Stimulated activated CD4-positive, alpha-beta T cell treated with anti-CD3 and anti-CD28 coated beads, Interleukin-2, amount 100 ng/mL, for 4 hours (primary cell): ENCODE measurements at places on chromosomes 5 and 9.

DNA sequence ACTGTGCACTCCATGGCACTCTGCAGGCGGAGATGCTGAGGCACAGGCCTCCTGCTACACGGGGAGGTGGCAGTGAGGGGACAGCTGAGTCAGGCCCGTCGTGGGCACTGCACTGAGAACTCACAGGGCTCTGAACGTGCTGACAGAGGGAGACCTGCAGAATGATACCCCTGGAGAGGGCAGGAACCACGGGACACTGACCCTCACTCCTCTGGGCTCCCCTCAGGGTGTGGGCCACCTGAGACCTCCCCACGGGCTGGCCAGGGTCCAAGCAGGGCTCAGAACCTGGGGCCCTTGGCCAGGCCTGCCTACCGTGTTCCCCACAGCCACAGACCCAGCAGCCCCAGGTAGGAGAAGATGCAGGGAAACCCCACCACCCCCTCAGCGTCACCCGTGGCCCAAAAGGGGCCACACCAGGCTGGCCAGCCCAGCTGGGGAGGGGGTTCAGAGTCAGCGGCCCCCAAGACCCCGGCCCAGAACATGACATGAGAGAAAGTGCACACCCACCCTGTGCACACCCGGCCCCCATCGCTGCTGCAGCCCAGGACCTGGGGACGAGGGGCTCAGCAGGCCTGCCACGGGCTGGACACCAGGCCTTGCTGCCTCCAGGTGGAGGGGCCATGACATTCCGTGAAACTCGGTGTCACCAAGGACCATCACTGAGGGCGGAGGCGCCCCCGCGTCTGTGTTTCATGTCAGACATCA is 30.9 kb downstream of the GLT6D1 start:
- DNase-seq: no peak

GRCh38 chr9:136642439-136642921 is 20.2 kb upstream of the EGFL7 start:
- DNase-seq: no peak

- no peak for DNase-seq
Observed at GRCh38 chr5:111742177-111742994, 14.6 kb downstream of the NREP start.

DNA sequence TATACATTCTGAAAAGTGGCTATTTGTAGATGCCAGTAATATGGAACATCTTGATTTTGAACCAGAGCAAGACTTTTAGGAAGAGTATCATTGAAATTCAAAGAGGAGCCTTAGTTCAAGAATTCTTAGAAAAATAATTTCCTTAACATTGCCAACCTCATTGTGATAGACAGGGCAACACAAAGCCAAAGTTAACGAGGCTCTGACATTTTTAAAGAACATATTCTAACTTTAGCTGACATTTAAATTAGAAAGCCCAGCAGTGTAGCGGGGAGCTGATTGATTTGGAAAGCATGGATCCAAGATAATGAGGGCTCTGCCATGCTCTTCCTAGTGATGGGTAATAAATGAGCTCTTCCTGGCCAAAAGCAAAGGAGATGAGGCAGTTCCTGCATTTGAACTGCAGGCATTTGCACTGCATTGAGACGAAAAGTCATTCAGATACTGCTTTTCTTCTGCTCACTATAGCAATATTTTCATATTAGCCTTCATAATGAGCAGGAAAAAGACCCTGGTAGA is 325.0 kb downstream of the ARHGEF28 start:
- DNase-seq: no peak

- DNase-seq: peak; percentile 3
Observed at GRCh38 chr9:27033815-27034403, 28.4 kb upstream of the LRRC19 start.

DNA sequence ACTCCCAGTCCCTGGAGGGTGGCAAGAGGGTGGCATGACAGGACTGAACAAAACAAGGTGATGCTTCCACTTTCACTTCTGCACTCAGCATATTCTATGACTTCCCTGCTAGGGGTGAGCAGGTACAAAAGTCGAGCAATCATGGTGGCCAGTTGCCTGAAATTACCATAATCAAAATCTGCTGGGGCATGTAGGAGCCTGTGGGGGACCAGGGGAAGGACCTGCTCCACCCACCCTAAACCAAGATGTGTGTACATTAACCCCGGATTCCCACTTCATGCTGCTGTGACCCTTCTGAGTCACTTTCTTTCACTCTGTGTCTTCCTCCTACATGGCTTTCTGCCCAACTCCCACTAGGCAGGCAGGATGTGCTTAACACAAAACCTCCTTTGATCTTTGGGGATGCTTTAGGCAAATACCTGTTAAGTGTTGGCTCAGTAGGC is 73.3 kb upstream of the PHF24 start:
- peak; percentile 2 for DNase-seq

GRCh38 chr5:126531543-126532120 is 63.4 kb downstream of the ALDH7A1 start:
- no peak for DNase-seq

- DNase-seq: no peak
Observed at GRCh38 chr9:36382484-36382883, 17.6 kb downstream of the RNF38 start.

DNA sequence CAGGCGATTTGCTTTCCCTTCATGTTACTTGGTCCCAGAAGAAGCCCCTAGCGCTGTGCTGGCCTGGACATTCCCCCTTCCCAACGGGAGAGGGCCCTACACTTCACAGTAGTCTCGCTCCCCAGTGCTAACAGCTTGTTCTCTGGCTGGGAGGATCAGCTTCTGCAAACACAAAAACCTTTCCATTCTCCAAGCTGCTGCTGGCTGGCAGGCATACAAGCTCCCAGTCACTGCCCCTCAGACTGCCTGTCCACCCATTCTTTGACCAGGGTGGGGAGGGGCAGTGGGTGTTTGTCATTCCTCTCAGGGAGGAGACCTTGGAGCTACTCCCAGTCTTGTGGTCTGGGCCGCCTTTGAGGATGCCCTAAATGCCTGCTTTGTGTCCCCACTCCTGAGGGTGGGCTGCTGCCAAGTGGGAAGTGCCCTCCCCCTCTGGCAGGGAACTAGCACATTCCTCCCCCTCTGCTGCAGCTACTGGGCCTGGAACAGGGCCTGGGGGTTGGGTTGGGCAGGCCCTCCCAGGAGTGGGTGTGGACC is 20.8 kb downstream of the ENHO start:
- no peak for DNase-seq
